ENCODE measurements at places on chromosomes 3 and 15. TPM values are rescaled to one million over a fixed set of nuclear protein-coding genes. Genes with fewer than 3 reads are reported as not detected.

The IL17RD gene
- polyA plus RNA-seq: 10.7 TPM

The C3orf85 gene
- not detected for polyA plus RNA-seq

The RTP3 gene
- not detected for polyA plus RNA-seq

The UBL7 gene
- 44.1 TPM for polyA plus RNA-seq

The CACNA1D gene
- 0.23 TPM for polyA plus RNA-seq

The ZNF621 gene
- polyA plus RNA-seq: 12.2 TPM

The CLDN18 gene
- polyA plus RNA-seq: 0.08 TPM

The CLRN1 gene
- not detected for polyA plus RNA-seq

The ACP3 gene
- polyA plus RNA-seq: 1.1 TPM

The PXK gene
- 42.0 TPM for polyA plus RNA-seq

The BFSP2 gene
- not detected for polyA plus RNA-seq

The SCAANT1 gene
- polyA plus RNA-seq: not detected

The ALS2CL gene
- 3.3 TPM for polyA plus RNA-seq

The AHSG gene
- not detected for polyA plus RNA-seq

The LHFPL4 gene
- not detected for polyA plus RNA-seq

The FBXL22 gene
- 4.5 TPM for polyA plus RNA-seq

Measured in ovary (tissue), 10 donors.